ENCODE measurements at places on chromosomes 1 and 21. TPM values are rescaled to one million over a fixed set of nuclear protein-coding genes. Genes with fewer than 3 reads are reported as not detected.

The LPAR3 gene
- total RNA-seq = not detected

The KLF17 gene
- total RNA-seq = not detected

The LAX1 gene
- total RNA-seq = not detected

The ZFP69 gene
- 2.8 TPM for total RNA-seq

The VAMP4 gene
- total RNA-seq = 3.6 TPM

The CA14 gene
- total RNA-seq = not detected

The CD164L2 gene
- total RNA-seq = not detected

The NT5C1A gene
- not detected for total RNA-seq

The ANXA9 gene
- total RNA-seq = not detected

The GLIS1 gene
- total RNA-seq = not detected

The LYST gene
- total RNA-seq = 169 TPM

Data from ascending aorta (tissue), 2 donors.